Coronary artery (tissue), 2 donors: ENCODE measurements at places on chromosomes 4 and X.

GRCh38 chr4:188400451-188400850 is 261.2 kb downstream of the TRIML1 start:
- DNase-seq, result no peak

- no peak for DNase-seq
Measured at GRCh38 chrX:129786210-129786651, 6.5 kb downstream of the SASH3 start.

GRCh38 chr4:2393353-2394270 is 24.8 kb downstream of the ZFYVE28 start:
- no peak for DNase-seq

DNA sequence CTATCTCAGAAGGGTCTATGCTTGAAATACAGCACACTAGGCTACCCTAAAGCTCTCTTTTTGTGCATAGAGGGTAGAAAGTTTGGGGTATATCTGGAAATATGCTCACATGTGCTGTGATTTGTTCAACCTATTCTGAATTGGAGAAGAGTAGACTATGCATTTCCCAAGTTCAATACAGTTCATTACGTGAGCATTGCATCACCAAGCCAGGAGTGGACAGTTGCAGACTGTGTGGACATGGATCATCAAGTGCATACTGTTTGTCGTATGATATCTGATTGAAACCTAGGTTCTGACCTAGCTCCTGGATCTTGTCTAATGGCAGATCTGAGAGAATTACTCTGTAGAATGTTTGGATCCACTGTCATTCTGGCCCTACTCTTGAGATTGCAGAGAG is 161.1 kb downstream of the FRAS1 start:
- no peak for DNase-seq

DNA sequence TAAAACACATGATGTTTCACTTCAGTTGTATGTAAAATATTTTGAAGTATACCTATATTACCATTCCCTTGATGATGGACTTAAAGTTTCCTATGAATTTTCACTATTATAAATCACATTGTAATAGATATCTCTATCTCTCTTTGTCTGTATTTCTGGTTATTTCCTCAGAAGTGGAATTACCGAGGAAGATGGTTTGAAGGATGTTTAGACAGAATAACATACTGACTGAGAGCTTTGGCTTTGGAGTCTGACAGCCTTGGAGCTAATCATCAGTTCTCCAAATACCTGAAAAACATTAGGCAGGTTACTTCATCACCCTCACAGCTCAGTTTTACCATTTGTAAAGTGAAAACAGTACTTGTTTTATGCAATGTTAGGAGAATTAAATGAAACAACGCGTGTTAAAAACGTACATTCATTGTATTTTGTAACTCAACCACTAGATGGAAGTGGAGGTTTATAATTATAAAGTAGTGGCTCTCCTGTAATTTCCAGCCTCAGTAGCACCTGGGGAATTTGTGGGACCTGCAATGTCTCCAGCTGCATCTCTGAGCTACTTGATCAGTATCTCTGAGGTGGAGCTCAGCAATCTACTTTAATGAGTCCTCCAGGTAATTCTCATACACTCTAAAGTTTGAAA is 14.3 kb downstream of the JCHAIN start:
- DNase-seq, result no peak
